Epithelial cell of proximal tubule (primary cell): ENCODE measurements at places on chromosomes 1 and 21.

- DNase-seq: no peak
Measured at GRCh38 chr1:3534803-3535637, 76.3 kb downstream of the MEGF6 start.

GRCh38 chr1:226674892-226675714, 64.0 kb downstream of the ITPKB start:
- no peak for DNase-seq

DNA sequence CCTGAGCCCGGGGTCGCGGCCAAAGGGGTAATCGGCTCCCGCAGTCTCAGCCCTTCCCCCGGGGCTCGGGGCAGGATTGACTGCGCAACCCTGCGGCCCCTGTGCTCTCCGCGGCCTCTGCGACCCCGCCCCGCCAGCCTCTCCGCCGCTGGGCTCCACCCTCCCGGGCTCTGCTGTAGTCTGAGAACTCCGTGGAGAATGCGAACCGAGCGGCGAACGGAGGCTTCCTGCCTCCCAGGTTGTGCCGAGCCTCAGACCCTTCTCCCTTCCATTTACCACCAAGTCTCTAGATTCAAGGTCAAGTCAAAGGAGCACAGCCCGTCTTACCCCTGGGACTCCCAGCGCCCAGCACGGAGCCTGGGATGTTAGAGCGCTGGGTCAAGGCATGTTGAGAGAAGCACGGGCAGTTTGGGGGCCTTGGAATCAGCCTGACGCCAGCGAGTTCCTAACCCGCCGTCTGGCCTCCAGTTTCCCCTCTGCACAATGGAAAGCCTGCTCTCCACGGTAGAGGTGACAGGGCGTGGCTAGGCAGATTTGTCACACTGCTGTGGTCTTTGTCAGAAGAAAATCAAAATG, 3.0 kb downstream of the ATP2B4 start:
- no peak for DNase-seq

DNA sequence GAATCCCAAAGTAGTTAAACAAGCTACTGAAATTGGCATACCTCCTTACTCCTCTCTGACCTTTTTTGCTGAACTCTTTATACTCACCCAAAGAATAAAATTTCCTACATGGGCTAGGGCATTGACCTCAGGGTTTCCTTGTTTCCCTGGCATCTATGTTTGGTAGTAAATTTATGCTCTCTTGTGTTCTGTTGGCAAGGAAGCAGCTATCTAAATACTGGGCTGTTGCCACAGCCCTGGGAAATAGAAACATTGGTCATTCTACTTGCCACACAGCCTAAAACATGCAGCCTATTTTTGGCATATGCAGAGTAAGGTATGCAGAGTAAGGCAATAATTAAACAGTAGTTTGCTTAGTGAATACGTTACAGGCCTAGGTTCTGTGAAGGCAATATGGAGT, 351.4 kb downstream of the HLX start:
- peak; percentile 50 for DNase-seq

DNA sequence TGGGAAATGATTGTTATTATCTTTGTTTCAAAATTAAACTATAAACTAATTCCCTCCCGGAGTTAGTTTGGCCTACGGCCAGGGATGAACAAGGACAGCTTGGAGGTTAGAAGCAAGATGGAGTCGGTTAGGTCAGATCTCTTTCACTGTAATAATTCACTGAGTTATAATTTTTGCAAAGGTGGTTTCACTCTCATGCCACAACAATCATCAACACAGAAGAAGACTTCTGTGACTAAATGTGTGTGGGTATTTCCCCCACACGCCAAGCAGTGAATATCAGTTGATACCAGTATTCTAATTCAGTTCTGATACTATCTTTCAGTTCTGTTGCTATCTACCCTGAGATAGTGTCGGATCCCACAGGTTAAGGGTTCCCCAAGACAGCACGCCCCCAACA, 215.1 kb downstream of the S1PR1 start:
- no peak for DNase-seq

DNA sequence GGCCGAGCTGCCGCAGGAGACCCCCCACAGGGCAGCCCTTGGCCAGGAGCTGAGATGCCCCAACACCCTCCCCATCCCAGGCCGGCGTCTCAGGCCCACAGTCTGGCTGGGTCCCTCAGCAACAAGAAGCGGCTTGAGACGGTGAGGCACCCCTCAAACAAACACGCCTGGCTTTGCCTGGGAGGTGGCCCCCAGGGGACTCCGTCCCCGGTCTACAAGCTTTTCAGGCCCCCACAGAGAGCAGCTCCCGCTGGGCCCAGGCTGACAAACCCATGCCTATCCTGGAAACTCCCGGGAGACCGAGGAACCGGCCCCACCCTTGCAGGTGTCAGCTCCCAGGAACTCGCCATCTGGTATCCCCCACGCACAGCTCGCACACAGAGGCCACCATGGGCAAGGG, 67.0 kb downstream of the ARHGEF16 start:
- no peak for DNase-seq

- no peak for DNase-seq
Measured at GRCh38 chr21:18603261-18603660, 199.7 kb upstream of the TMPRSS15 start.

DNA sequence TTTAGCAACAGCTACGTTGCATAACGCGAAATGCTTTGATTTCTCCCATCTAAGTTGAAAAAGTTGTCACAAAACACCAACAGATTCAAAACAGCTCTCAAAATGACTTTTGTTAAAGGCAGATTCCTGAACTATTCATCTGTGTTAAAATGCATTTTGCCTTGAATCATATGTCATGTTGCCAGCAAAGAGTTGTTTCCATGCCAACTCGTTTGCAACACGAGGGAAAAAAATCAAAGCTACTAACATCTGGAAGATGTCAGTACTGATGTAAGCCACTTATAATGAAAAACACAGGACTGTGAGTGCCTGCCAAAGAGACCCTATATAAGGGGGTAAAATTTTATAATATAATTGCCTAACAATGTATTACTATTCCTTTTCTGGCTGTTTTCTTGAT, 182.7 kb upstream of the PTBP2 start:
- DNase-seq: no peak

DNA sequence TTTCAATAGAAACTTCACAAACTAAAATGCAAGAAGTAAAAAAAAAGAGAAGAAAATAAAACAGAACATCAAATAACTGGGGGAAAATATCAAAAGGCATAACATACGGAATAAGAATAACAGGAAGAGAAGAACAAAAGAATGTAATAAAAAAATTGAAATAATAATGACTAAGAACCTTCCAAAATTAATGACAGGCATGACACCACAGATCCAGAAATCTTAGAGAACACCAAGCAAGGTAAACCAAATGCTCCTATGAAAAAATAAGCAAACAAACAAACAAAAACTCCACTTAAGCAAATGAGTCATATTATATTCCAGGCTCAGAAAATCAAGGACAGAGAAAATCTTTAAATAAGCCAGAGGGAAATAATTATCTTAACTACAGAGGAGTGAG, 8.7 kb downstream of the OR10J1 start:
- no peak for DNase-seq

DNA sequence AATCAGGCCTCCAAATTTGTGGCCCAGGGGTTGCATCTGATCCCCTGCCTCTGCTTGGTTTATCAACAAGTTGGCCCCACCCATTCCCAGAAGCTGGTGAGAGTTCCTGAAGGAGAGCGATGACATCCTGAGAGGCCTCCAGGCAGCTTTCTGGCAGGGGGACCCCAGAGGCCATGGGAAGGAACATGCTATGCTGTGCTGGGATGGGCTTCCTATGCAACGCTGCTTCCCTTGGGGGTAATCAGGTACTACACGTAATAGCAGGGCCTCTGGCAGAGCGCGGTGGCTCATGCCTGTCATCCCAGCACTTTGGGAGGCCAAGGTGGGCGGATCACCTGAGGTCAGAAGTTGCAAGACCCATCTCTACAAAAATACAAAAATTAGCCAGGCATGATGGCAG, 8.4 kb upstream of the MTF1 start:
- no peak for DNase-seq

GRCh38 chr1:66271904-66272254, 262.1 kb upstream of the SGIP1 start:
- DNase-seq: no peak

GRCh38 chr1:115764541-115764940, 4.0 kb downstream of the CASQ2 start:
- no peak for DNase-seq

- peak; percentile 49 for DNase-seq
Measured at GRCh38 chr1:67339623-67340343, 32.1 kb downstream of the IL12RB2 start.

DNA sequence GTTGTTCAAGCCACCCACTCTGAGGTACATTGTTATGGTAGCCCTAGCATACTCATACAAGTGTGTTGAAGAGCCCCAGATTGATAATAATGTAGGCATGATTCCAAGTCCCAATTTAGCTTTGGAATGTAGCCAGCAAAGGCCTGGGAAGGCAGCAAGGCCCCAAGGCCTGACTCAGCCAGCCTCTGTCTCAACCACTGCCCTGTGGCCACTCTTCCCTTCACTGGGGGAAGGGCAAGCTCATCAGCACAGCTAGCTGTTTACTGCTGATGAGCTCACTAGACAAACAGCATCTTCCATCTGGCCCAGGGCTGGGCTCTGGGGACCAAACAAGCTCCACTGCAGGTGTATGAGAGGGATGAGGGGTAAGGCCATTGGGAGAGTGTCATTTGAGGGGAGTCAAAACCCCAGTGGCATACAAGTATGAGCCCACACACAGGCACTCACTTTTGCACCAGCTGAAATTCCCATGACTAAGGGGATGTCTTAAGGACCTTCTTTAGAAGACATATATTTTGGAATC, 2.2 kb upstream of the IRF6 start:
- peak; percentile 75 for DNase-seq
